Cortex of kidney (tissue), 1 donor: ENCODE measurements at places on chromosomes 2 and 18.

DNA sequence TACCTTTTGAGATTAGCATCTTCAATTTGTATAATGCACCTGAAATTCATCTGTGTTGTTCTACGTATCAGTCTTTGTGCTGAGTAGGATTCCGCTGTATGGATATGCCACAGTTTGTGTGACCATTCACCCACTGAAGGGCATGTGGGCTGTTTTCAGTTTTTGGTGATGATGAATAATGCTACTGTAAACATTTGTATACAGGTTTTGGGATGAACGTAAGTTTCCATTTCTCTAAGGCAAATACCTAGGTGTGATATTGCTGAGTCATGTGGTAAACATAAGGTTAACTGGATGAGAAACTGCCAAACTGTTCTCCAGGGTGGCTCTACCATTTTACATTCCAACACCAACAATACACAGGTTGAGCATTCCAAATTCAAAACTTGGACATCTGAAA, 35.1 kb downstream of the CABYR start:
- no peak for DNase-seq

DNA sequence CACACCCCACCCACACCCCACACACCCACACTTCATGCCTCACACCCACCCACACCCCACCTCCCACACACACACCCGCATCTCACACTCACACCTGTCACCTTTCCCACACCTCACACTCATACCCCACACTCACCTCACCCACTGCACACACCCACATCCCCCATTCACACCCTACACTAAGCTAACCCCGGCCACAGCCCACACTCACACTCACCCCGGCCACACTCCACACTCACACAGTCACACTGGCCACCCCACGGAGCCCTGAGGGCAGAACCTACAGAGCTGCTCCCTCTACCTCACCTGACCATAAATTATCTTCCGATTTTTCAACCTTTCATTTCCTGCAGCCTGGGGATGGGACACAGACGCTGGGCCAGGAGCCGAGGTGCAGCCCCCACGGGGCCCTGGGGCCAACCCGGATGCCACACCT, 241.3 kb downstream of the HDAC4 start:
- no peak for DNase-seq

DNA sequence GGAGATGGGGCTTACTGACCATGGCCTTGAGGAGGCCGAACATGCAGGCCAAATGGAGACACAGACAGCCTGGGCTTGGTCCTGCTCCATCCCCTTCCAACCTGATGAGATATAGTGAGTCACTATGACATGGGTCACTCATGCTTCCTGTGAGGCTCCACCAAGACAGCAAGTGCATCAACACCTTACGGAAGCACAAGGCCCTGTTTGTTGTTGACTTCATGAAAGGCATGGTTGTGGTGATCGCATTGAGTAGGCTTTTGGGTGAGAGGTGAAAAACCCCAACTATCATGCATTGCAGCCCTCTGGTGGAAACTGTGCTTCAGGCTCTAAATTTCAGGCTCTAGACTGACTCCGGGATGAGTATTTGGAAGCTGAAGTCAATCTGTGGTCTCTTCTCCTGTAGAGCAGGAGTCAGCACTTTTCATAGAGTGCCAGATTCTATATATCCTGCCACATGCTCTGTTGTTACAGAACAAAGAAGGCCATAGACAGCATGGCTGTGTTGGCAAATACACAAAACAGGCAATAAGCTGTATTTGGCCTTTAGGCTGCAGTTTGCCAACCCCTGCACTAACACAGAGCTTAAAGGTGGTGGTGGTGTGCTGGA, 10.1 kb downstream of the IL37 start:
- no peak for DNase-seq

DNA sequence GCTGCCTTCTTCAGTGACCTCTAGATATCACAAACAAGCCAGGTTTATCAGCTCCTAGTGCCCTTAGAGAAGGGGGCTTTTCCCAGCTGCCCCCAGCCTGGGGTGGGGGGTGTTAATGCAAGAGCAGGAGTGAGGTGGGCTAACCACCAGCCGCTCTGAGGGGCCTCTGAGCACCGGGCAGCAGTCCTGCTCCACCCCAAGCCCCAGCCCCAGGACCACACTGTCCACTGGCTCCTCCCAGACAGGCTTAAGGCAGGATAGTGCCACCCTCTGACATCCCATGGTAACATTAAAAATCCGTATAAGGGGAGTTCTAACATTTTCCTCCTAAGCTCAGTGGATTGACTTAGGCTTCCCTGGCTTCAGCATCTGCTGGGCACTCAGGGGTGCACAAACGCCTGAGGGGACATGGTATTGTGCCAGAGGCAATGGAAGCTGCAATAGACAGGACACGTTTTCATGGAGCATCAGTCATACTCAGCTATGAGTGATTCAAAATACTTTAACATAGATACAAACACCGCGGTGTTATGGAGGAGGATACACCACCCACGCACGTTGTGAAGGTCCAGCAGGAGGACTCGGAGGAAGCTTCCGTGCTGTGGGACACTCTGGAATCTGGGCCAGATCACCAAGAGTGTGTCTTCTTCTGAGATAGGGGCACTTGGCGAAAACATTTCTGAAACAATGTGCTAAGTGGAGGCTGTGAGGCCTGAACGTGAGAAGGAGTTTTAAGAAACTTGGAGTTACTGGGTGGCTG, 112.7 kb upstream of the EPC2 start:
- no peak for DNase-seq

DNA sequence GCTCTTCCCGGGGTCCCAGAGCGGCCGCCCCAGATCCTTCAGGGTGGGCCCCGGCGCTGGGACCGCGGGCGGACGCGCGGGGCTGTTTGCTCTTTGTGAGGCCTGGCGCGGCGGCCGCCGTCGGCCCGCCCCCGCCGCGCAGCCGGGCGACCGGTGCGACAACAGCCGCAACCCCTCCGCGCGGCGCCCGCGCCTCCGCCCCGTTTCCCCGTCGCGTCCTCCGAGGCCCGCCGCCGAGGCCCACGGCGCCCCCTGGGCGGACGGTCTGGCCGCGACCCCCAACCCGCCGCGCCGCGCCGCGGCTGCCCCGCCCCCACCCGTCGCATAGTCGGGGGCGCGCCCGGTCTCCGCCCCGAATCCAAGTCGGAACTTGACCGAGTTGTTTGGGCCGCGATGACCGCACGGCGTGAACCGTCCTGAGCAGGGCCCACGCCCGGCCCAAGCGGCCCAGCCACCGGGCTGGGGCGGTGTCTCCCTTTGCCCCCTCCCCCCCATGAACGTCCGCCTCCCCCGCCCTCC, 448 bp downstream of the YPEL5 start:
- DNase-seq, result no peak

- no peak for DNase-seq
Observed at GRCh38 chr18:13232086-13232917, 13.7 kb downstream of the LDLRAD4 start.

- no peak for DNase-seq
Observed at GRCh38 chr2:68230241-68231060, 21.9 kb downstream of the PPP3R1 start.

- no peak for DNase-seq
Observed at GRCh38 chr2:225464346-225465025, 65.0 kb downstream of the NYAP2 start.

DNA sequence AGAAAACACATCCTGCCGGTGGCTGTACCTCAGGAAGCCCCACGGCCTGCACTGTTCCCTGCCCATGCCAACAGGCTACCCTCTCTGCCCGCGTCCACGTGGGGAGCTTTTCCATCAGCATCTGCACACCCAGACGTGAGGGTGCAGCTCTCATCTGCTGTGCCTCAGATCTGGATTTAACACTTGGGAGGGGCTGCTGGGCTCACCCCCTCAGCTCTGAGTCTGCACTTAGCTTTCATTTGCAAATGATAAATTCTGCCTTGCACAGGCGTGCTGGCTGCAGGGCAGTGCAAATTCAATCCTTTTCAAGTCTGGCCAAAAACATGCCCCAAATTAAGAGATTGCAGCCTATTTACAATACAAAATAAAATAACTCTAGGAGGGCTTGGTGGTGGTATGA, 245.7 kb downstream of the TWIST2 start:
- DNase-seq, result no peak

DNA sequence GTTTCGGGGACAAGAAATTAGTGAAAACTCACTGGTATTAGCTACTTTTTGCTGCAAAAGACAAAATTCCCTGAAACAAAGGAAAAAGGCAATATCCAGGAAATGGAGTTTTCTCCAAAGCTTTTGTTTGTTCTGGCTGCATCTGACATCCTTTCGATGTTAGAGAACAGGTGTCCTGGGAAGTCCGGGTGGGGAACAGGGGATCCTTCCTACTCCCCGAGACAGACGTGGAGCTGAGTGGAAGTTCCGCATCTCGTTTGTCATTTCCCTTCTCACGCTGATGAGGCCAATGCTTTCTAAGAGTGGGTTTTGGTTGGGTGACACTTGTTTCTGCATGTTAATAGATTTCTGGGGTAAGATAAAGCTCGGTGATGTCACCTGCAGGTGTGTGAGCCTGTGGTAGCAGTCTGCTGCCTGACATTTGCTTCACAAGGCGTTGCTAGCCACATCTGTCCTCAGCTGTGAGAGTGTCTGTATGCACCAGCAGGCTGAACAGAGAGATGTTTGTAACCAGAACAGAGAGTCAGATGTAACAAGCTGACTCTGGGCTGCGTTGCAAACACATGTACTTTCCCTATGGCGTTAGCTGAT, 125.9 kb downstream of the ACOXL start:
- DNase-seq, result no peak

DNA sequence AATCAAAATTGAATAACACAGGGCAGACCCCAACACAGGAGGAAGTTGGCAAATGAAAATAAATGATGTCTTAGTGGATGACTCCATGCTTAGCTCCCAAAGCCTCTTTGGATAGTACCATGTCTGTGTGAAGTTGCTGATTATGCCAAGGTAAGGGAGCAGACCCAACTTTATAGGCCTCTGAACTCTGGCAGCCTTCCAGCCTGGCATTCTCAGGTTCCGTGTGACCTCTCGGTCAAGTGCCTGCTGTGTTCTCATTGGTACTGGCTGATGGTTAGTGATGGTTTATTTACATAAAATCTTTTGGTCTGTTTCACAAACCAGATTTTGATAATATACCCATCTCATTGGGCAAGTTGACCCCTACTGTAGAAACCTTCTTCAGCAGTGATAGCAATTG, 112.2 kb upstream of the TTC39C start:
- no peak for DNase-seq

DNA sequence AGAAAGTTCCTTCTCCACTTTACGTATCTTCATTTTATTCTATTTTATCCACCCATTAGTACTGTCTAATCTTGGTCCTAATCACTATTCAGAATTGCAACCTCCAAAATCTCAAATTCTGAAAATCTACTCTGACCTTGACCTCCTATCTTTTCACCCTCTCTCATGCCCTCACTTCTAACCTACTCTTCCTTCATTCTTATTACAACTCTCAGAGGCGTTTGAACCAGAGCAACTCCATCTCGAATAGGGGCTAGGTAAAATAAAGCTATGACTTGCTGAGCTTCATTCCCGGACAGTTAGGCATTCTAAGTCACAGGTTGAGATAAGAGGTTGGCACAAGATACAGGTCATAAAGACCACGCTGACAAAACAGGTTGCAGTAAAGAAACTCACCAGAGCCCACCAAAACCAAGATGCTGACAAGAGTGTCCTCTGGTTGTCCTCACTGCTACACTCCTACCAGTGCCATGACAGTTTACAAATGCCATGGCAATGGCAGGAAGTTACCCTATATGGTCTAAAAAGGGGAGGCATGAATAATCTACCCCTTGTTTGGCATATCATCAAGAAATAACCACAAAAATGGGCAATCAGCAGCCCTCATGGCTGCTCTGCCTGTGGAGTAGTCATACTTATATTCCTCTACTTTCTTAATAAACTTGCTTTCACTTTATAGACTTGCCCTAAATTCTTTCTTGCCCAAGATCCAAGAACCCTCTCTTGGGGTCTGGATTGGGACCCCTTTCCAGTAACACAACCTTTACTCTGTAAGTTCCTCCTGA, 11.4 kb downstream of the CCDC88A start:
- DNase-seq, result no peak

DNA sequence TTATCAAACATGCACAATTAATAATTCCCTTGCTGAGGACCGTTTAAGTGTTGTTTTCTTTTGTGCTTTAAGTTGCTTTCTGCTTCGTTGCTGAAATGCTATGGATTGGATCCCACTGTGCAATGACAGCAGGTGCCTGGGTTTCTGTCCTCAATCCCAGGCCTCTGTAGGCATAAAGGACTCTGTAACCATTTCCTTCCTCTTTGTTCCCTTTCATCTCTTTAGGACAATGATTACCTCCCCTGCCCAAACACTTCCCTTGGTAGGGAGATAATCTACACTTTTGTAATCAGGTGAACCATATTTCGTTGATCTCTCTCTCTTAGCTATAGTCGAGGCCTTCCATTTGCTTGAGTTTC, 58.6 kb upstream of the LYPD6B start:
- DNase-seq, result no peak

- no peak for DNase-seq
Observed at GRCh38 chr2:142866426-142866825, 11.0 kb upstream of the KYNU start.

- no peak for DNase-seq
Observed at GRCh38 chr2:47867205-47867604, 39.1 kb downstream of the FBXO11 start.
